Activated naive CD4-positive, alpha-beta T cell (primary cell): ENCODE measurements at places on chromosomes 12 and 14.

GRCh38 chr12:49366096-49366651, 1.1 kb upstream of the SPATS2 start:
- DNase-seq, result no peak

- DNase-seq, result no peak
Measured at GRCh38 chr14:105455086-105455640, 19.5 kb upstream of the CRIP2 start.

GRCh38 chr12:90331821-90332220, 623.2 kb downstream of the CCER1 start:
- DNase-seq, result no peak

- DNase-seq, result no peak
Measured at GRCh38 chr12:93707836-93708235, 30.7 kb downstream of the CRADD start.

GRCh38 chr12:106522708-106523107, 60.1 kb upstream of the RFX4 start:
- no peak for DNase-seq

- DNase-seq, result no peak
Measured at GRCh38 chr12:12439636-12440035, 82.8 kb downstream of the BORCS5 start.

- DNase-seq, result no peak
Measured at GRCh38 chr12:17060260-17060659, 454.3 kb upstream of the LMO3 start.

GRCh38 chr12:88063375-88063774, 34.2 kb upstream of the C12orf50 start:
- no peak for DNase-seq

DNA sequence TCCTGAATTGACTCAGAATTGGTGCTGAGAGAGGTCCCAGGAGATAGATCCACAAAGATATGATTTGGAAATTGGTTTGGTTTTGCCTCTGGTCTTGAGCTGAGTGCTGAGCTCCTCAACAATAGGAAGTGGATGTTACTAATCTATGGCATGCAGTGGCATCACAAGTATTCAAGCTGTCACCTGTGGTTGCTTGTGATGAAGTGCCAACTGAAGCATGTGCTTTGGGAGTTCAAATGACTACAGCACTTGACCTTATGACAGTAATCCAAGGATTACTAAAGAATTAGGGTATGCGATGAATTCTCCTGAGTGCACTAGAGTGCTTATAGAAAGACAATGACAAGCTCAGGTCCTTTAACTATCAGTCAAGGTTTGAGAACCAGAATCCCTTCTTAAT, 406.2 kb downstream of the NOVA1 start:
- DNase-seq, result no peak

- no peak for DNase-seq
Measured at GRCh38 chr12:31009976-31010375, 63.7 kb upstream of the DDX11 start.

GRCh38 chr12:133231001-133231400, 4.7 kb downstream of the ANHX start:
- no peak for DNase-seq

DNA sequence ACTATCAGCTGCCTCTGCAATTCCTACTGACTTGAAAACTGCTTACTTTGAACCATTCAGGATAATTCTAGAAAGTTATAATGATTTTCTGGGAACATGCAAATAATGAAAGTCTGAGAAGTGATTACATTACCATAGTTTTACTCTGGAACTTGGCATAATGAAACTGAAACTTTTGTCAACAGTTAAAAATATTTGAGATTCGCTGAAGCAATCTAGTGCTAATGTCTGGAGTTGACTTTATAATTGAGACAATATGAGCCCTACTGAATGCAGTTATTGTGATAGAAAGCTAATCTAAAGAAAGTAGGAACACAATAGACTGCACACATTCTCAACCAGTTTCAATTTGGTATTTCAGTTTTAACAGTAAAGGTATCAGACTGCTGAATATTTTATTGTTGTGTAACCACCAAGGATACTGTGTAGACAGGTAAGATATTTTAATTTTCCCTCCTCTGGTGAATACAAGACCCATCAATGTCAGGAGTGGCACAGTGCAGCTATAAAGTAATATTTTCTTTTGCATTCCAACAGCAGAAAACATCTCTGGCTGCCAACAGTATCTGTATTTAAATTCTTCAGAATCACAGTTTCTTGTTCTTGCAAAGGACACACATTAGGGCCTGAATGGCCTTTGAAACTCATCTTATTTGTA, 483.5 kb downstream of the ATP23 start:
- DNase-seq, result no peak

- no peak for DNase-seq
Measured at GRCh38 chr12:46459861-46460545, 87.4 kb upstream of the SLC38A2 start.

GRCh38 chr14:36662258-36662542, 540 bp downstream of the PAX9 start:
- no peak for DNase-seq

GRCh38 chr14:74211945-74212580, 27.2 kb upstream of the VSX2 start:
- DNase-seq, result no peak

DNA sequence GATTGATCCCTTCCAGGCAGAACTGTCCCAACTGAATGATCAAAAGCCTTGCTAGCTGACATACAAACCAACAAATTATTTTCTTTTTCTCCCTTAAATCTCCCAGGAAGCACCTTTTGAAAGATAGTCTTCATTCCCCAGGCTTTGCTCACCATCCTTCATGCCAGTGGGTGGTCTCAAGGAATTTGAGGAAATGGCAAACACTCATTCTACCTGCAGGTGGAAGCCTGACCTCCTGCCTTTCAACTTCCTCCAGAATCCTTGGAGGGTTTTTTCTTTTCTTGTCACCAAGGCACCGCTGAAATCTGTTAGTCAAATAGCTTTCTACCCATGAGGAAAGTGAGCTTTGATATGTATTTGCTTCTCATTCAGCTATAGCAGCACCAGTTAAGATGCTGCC, 128.5 kb downstream of the WIF1 start:
- no peak for DNase-seq

- no peak for DNase-seq
Measured at GRCh38 chr12:124032265-124032886, 59.4 kb downstream of the ZNF664 start.

- DNase-seq, result no peak
Measured at GRCh38 chr12:123948401-123948795, 24.2 kb downstream of the CCDC92 start.

- DNase-seq, result no peak
Measured at GRCh38 chr12:48216785-48217184, 13.7 kb upstream of the OR10AD1 start.

DNA sequence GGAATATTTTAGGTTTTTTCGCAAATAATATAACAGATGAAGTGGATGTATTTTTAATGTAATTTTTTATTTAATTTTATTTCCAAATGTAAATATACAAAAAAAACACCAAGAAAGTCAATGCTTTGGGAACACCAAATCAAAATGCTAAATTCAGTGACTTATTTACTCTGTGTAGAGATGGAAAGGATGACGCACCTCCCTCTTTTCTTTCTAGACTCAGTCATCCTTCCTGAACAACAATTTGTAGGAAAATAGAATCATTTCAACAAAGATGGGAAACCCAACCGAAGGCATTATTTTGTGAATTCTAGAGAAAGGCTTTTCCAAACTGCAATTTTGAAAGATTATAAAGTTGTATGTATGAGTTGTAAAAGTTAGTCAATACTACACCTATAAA, 57.7 kb downstream of the CCER1 start:
- no peak for DNase-seq

DNA sequence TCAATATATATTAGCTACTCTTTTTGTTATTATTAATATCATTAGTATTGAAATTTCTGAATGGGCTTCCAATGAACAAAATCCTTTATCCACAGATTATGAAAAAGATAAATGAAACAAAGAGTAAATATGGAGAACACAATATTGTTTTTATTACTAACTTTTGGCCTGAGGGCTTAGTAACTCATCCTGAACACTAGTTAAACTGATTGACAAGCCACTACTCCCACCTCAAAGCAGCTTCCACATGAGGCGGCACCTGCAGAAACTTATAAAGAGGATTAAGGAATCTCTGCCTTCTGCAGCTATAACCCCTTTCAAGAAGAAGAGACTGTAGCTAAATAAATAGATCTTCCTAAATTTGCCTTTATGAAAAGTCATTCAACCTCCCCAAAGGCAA, 187.6 kb upstream of the ALG10 start:
- DNase-seq, result no peak

GRCh38 chr14:21894003-21894897, 220.6 kb upstream of the OR4E1 start:
- no peak for DNase-seq

DNA sequence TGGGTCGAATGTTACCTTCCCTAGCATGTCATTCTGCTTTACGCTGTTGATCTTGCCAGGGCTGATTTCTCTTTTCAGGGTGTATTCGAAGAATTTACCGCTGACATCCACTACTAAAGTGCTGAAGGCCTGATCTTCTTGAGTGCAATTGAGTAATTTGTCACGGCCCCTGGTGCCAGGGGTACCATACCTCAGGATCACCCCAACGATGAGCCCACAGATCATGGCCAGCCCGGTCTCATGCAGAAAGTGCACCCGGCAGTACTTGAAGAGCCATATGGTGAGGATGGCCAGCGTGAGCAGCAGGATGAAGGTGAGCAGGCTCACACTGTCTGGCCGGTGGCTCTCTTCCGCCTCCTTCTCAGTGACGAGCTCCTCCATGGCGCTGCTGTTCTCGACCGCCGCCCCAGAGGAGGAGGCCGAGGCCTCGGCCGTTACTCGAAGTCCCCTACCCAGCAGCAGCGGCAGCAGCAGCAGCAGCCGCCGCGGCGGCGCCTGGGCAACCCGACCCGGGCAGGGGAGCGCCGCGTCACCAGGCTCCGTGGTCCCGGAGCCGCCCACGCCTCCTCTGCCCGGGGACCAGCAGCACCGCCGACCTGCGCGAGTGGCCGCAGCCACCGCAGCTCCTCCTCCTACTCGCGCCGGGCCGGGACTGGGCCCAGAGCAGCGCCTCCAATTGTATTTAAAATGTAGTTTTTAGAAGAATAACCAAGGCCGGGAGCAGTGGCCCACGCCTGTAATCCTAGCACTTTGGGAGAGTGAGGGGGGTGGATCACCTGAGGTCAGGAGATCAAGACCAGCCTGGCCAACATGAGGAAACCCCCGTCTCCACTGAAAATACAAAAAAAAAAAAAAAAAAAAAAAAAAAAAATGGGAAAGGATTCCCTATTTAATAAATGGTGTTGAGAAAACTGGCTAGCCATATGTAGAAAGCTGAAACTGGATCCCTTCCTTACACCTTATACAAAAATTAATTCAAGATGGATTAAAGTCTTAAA, 58.5 kb upstream of the TMPO start:
- no peak for DNase-seq

GRCh38 chr14:63134801-63135200, 69.4 kb upstream of the RHOJ start:
- DNase-seq, result no peak

- DNase-seq, result no peak
Measured at GRCh38 chr12:110004598-110004997, 5.4 kb downstream of the ANKRD13A start.

DNA sequence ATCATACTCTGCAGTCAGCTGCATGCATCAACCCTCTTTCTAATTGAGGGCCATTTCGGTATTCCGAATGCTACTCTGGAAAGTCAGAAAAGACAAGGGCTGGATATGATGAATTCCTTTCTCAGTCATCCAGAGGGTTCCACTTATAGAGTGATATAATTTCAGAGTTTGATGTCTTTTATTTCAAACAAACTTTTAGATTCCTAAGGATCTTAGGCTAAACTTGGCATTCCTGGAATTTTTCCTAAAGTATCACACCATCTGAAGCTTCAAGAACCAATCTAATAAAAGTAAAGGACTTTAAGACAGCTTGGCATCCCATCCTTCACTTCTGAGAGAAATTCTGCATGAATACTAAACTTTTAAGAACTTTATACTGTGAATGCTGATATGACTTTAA, 69.3 kb upstream of the KCNJ8 start:
- DNase-seq, result no peak

DNA sequence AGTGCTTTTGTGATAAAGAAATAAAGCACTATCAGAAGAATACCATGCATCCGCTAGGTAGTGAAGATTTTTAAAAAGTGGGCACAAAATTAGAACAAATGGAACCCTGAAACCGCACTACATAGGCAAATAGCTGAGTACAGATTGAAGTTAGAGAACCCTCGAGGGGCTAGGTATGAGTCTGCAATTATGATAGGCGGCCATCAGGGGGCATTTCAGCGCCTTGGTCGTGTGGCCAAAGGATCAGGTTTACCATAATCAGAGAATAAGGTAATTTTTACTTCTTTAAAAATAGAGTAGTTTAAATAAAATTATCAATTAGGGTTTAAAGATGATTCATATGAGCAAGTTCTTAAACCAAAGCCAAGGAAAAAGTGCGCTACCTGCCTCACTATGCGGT, 129.8 kb downstream of the TMX1 start:
- no peak for DNase-seq

- DNase-seq, result no peak
Measured at GRCh38 chr14:90572441-90573150, 175.8 kb downstream of the CALM1 start.

DNA sequence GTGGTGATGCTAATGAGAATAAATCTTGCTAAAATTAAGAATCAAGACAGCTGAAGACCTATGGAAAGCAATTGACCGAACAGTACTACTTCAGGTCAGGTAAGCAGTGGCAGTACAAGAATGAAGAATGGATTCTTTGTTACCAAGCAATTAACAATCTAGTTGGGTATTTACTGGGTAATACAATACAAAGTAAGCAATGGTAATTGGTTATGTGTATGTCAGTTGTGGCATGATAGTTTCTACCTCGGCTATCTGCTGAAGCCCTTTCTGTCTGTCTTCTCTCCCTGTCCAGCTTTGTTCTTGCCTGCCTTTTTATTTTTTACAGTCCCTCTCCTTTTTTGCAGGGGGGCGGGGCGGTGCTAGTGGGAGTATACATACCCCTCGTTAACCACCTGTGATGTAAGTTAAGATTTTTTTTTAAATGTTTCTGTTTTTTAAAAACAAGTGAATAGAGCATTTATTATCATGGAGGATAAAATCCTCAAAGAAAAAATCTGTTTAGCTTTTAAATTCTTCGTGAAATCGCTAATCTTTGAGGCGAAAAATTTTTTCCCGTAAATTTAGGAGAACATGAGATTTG, 75.9 kb downstream of the RCOR1 start:
- DNase-seq, result no peak

DNA sequence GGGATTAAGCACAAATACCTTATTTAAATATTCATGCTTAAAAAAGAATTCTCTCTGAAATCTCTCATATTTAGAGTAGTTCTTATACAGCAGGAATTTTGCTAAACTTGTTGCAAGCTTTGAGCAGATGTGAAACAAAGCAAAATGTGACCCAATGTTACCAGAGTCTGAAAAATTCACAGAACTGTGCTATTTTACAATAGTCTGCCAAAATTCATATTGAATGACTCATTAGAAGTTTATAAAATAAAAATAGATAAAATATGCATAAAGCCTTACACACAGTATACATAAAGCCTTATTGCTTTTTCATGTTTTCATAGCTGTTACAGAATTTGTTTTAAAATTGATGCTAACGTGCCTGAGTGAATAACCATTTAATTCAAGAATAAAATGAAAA, 17.8 kb upstream of the RHOJ start:
- DNase-seq, result no peak
